Astrocyte (in vitro differentiated cells and primary cell): ENCODE measurements at places on chromosomes 7 and 10. TPM values are rescaled to one million over a fixed set of nuclear protein-coding genes. Genes with fewer than 3 reads are reported as not detected.

Gene PON1
- 0.99 and 1.00 TPM in 2 replicates for total RNA-seq

Gene SLC29A3
- 3.2 and 3.4 TPM in 2 replicates for total RNA-seq

DNA sequence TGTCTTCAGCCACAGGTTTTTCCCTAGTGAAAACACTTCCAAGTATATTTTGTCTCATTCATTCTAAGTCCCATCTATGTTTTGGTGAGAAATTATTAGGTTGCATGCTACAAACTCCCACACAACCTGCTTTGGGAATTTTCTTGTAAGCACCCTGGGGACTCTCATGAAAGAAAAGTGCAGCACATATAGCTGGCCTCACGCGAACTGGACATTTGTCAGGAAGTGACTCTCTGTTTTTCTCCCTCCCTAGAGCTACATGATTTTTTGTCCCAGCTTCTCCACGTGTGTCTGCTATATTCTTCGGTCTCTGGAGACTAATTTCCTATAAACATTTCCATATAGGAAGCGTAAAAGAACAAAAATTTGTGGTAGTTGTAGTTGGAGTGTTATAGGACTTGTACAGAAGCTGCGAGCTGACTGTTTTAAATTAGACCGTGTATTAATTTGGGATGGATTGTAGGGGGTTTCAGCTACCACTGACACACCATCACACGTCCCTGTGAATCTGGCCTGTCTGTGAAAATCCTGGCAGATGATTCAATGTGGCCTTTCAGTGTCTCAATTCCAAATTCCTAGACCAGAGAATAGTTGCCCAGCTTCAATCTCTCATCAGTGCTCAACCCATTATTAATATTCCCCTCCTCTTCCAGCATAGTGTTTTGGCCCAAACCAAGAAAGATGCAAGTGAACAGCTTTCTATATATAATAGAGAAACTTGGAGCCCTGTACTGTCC, 40.2 kb downstream of the ARL4A start:
- peaks cover 3% of the 10 kb centered on the region for H3K4me1 ChIP-seq
- no peak overlapping the region for H3K27ac ChIP-seq
- H3K27me3 ChIP-seq = no peaks in the 10 kb centered on the region
- H3K4me3 ChIP-seq = no peak overlapping the region
- no peaks in the 10 kb centered on the region for H3K36me3 ChIP-seq

- no peak for DNase-seq
- H3K4me3 ChIP-seq = no peak overlapping the region
- H3K27me3 ChIP-seq = no peaks in the 10 kb centered on the region
Measured at GRCh38 chr10:1043532-1043995, 5.4 kb downstream of the IDI1 start.

Gene VPS37D
- total RNA-seq = 2.9 and 3.6 TPM in 2 replicates

DNA sequence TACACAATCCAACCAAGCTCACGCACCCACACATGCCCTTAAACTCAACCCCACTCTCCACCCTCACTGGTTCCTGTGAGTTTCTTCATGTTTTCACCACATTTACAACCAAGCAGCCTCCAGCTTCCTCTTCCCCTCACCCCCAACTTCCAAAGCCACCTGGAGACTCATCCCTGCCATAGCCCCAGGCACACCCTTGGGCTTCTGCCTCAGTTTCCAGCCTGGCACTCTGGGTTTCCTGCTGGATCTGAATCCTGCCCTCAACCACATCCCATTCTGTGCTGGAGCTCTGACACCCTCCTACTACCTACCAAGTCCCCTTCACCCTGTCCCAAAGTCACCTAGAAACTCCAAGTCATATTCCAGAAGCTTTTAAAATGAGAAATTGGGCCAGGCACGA, 29.4 kb downstream of the CCDC3 start:
- H3K27ac ChIP-seq = no peak overlapping the region
- no peak for DNase-seq
- peaks cover 6% of the 10 kb centered on the region for H3K4me1 ChIP-seq
- H3K4me3 ChIP-seq = no peak overlapping the region
- H3K36me3 ChIP-seq = no peaks in the 10 kb centered on the region

DNA sequence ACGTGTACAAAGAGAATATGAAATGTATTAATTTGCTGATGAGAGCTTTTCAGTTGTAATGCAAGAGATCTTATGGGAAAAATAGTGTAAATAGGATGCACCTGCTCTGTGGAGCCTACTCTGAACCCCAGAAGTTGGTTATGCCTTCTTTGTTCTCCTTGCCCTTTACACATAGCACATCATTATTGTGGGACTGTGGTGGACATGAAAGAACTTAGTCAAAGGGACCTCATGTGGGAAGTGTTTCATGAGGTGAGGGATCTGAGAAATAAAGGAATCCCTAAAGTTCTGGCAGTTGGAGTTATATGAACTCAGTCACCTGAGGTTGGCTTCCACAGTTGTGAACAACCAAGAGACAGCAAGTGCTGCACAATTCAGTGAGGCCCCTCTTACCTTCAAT, 66.1 kb downstream of the GRM8 start:
- no peak for DNase-seq
- no peaks in the 10 kb centered on the region for H3K4me1 ChIP-seq
- no peaks in the 10 kb centered on the region for H3K27me3 ChIP-seq
- H3K4me3 ChIP-seq = no peak overlapping the region

DNA sequence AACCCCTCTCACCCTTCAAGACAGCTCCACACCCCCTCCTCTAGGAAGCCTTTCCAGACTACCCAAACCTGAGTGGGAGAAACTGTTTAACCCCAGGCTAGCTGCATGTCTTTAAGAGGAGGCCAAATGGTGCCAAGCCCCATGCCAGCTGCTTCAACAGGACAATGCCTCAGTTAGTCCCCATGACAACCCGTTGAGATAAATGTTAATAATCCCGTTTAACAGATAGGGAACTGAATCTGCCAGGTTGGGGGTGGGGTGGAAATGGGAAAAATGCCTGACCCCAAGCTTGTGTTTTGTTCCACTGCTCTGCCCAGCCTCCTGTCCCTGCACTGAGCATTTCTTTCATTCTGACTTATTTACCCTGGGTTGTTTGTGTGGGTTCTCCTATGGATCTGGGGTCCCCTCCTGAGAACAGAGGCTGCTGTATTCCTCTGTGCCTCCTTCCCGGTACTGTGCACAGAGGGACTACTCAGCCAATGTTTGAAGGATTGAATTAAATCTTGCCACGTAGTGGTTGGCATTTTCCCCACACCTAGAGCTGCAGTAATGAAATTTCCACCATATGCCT, 452.6 kb upstream of the ZMIZ1 start:
- no peak overlapping the region for H3K27ac ChIP-seq
- DNase-seq = no peak
- no peaks in the 10 kb centered on the region for H3K4me1 ChIP-seq
- no peak overlapping the region for H3K4me3 ChIP-seq
- H3K27me3 ChIP-seq = peaks cover 19% of the 10 kb centered on the region

Gene SCART1
- 0.43 and 0.50 TPM in 2 replicates for total RNA-seq

Gene RALA
- total RNA-seq = 68.6 and 70.2 TPM in 2 replicates

GRCh38 chr10:86287110-86287793, 79.3 kb downstream of the GRID1 start:
- no peak for DNase-seq
- H3K27ac ChIP-seq = no peak overlapping the region

Gene ASZ1
- not detected in 2 replicates for total RNA-seq

Gene AKR1C4
- total RNA-seq = not detected in 2 replicates

GRCh38 chr7:24926623-24927524, 53.1 kb downstream of the OSBPL3 start:
- H3K27ac ChIP-seq = peak overlapping the region; percentile 1
- peak; percentile 88 for DNase-seq
- H3K36me3 ChIP-seq = no peaks in the 10 kb centered on the region
- H3K4me1 ChIP-seq = peaks cover 14% of the 10 kb centered on the region
- H3K4me3 ChIP-seq = no peak overlapping the region

DNA sequence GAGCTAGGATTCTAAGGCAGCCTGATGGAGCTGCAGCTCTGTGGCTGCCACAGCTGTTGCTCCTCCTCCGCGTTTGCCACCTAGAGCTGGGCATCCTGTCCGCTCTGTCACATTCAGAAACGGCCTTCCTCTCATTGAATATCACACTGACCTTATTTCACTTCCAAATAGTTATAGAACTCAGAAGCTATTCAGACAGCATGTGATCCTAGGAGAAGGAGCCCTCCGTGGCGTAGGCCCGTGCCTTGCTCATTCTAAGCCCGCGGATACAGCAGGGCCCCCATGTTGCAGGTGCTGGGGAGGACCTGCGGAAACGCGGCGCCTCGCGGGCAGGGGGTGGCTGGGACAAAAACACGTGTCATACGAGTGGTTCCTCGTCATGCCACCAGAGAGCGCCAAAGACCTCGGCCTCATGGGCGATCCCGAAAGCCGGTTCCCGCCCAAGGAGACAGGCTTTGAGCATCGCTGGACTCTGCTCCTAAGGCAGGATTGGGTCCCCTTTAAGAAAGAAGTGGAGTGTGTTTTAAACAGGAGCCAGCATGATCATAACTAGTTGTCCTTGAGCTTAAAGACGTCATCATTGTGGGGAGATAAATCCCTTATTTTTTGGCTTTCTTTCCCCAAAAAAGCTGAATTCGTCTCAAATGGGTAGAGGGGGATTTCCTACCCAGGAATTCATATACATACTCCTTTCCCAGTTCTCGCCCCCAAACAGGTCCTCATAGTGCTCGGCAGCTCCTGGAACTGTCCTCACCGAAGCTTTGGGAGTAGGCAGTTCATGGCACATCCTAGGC, 17.9 kb upstream of the FIGNL1 start:
- H3K27ac ChIP-seq = no peak overlapping the region
- H3K4me1 ChIP-seq = no peaks in the 10 kb centered on the region
- DNase-seq = peak; percentile 22

Gene AKR1C3
- total RNA-seq = 0.43 and 1.0 TPM in 2 replicates

DNA sequence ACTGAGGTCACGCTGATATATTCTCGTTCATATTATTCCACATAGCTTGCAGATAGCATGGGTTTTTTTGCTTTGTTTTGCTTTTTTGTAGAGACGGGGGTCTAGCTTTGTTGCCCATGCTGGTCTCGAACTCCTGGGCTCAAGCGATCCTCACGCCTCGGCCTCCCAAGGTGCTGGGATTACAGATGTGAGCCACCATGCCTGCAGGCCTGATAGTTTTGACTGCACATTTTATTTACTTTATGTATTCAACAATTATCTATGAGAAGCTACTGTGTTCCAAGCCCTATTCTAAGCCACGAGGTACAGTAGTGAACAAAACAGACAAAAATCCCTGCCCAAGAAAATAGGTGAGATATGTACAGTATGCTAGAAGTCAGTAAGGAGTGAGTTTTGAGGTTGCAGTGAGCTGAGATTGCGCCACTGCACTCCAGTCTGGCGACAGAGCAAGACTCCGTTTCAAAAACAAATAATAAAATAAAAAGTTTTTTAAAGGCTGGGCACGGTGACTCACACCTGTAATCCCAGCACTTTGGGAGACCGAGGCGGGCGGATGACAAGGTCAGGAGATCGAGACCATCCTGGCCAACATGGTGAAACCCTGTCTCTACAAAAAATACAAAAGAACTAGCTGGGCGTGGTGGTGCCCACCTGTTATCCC, 1.3 kb upstream of the YWHAG start:
- peak overlapping the region; percentile 99 for H3K27ac ChIP-seq
- no peak for DNase-seq
- peaks cover 13% of the 10 kb centered on the region for H3K36me3 ChIP-seq
- peak overlapping the region; percentile 95 for H3K4me3 ChIP-seq
- peaks cover 28% of the 10 kb centered on the region for H3K4me1 ChIP-seq
- H3K27me3 ChIP-seq = no peaks in the 10 kb centered on the region

Gene HOXA1
- total RNA-seq = 0.23 TPM in 1 of 2 replicates, not detected in the other

- no peaks in the 10 kb centered on the region for H3K4me1 ChIP-seq
- H3K27ac ChIP-seq = no peak overlapping the region
- no peaks in the 10 kb centered on the region for H3K36me3 ChIP-seq
Measured at GRCh38 chr10:28241741-28242399, 61.0 kb downstream of the MPP7 start.

DNA sequence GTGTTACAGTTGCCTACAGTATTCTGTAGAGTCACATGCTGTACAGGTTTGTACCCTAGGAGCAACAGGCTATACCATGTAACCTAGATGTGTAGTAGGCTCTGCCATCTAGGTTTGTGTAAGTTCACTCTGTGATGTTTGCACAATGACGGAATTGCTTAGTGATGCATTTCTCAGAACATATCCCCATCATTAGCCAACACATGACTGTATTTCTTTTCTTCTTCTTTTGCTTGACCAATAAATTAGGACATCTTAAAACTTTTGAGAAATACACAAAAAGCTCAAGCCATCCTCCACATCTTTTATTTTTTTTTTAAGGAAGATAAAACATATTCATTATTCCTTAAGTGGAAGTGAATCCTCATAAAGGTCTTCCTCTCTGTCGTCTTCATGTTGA, 5.4 kb upstream of the PFKFB3 start:
- no peaks in the 10 kb centered on the region for H3K36me3 ChIP-seq
- H3K4me3 ChIP-seq = no peak overlapping the region
- H3K27me3 ChIP-seq = no peaks in the 10 kb centered on the region
- peaks cover 31% of the 10 kb centered on the region for H3K4me1 ChIP-seq
- DNase-seq = no peak

DNA sequence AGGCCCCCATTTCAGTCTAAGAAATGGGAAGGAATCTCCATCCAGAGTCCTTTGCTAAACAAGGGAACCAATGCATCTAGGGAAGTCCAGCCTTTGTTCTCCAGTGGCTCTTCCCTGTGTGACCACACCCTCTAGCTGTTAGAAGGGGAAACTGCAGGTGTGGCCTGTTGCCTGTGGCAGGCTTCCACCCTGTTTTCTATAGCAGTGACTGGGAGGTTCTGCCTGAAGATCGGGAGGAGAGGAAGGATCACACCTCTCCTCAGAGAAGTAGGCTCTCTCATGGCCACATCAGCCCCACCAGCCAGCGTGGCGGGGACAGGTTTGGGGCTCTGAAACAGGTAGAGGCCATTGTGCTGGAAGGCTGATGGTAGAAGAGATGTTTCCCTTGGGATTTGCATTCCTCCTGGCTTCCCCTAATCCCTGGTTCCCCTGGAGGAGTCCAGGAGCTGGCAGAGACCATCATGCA, 47.7 kb upstream of the TRIM8 start:
- DNase-seq = peak; percentile 40
- H3K27me3 ChIP-seq = no peaks in the 10 kb centered on the region
- no peaks in the 10 kb centered on the region for H3K36me3 ChIP-seq
- H3K4me1 ChIP-seq = peaks cover 25% of the 10 kb centered on the region
- H3K4me3 ChIP-seq = no peak overlapping the region
- H3K27ac ChIP-seq = no peak overlapping the region
